ENCODE measurements at places on chromosomes 12 and 14.

- no peak for DNase-seq
These were observed 178.1 kb downstream of the ADGRD1 start for GRCh38 chr12:131131808-131132117.

DNA sequence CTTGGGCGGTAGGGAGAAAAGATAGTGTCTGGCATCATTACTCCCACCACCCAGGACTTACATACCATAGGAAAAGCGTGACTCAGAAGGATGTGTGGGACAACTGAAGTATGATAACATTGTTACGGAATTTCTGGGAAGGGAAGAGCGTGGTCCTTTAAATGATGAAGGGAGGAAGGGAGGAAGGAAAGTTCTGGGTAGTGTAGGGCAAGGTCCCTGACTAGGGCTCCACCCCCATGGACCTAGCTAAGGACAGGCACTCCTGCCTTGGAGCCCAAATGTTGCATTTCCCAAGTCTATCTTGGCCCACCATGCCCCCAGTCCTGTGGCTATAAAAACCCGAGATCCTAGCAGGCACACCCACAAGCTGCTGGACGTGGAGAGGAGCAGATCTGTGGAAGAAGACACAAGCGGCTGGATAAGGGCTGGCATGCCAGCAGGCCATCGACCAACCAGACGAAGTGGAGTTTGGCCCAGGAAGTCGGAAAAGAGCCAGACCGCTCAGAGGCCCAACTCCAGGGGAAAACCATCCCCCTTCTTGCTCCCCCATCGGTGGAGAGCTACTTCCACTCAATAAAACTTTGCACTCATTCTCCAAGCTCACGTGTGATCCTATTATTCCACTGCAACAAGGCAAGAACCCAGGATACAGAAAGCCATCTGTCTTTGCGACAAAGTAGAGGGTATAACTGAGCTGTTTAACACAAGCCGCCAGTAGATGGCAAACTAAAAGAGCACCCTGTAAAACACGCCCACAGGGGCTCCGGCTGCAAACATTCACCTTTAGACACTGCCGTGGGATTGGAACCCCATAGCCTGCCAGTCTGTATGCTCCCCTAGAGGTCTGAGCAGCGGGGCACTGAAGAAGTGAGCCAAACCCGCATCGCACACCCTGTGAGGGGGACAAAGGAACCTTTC, 23.0 kb upstream of the RAB21 start:
- no peak for DNase-seq

DNA sequence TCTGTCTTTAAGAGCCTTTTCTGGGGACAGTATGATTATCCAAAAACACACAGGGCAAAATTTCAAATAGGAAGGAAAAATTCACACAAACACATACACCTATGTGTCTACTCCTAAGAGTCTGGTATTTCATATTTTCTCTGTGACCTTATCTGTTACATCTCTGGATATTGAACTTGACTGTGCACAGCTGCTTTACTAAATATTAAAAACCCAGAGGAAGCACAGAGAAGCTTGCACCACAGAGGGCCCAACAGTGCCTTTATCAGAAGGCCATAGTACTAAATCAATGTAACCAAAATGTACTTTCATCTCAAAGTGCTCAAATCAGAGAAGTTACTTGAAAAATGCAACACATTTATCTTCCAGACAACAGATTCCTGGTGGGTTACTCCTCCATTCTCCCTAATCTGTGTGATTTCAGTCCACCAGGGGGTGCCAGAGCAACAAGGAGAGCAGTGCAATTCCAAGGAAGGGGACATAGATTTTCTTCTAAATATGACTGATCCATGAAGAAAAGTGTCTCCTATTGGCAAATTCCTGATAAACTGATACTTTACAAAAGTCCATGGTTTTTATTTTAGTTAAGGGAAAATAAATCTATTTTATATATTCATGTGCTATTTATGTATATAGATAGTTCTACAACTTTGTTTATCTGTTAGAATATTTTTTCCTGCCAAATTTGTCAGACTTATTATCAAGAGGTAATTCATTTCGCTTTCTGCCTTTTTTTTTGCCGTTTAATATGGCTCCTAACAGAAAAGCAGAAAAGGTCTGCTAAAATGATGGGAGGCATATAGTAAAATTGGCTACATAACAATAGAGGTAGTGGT, 617.6 kb downstream of the LRFN5 start:
- DNase-seq: peak; percentile 62

GRCh38 chr12:64621257-64621942, 11.1 kb downstream of the RASSF3 start:
- no peak for DNase-seq

DNA sequence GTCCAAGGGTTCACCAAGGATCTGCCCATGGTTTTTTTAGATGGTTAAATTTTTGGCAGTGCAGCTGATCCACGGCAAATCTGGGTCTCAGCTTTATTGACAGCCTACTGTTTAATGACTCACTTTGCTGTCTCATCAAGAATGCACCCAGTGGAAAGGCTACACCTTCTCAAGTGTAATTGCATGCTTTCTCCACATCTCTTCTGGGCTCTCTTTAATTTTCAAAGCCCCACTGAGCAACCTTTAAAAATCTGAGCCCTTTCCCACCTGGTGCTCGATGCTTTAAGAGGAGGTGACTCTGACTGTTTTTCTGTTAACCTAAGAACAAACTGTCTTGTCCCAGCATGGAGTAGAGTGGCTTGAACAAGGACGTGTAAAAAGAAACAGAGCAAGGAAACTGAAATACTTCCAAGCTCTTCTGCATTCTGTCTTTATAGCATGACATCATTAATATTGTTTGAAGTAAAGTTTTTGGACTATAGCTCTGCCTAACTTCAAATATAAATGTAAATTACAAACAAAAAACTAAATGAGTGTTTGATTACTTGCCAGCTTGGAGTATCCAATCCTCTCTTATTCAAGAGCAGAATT, 214.2 kb upstream of the KRR1 start:
- peak; percentile 90 for DNase-seq

DNA sequence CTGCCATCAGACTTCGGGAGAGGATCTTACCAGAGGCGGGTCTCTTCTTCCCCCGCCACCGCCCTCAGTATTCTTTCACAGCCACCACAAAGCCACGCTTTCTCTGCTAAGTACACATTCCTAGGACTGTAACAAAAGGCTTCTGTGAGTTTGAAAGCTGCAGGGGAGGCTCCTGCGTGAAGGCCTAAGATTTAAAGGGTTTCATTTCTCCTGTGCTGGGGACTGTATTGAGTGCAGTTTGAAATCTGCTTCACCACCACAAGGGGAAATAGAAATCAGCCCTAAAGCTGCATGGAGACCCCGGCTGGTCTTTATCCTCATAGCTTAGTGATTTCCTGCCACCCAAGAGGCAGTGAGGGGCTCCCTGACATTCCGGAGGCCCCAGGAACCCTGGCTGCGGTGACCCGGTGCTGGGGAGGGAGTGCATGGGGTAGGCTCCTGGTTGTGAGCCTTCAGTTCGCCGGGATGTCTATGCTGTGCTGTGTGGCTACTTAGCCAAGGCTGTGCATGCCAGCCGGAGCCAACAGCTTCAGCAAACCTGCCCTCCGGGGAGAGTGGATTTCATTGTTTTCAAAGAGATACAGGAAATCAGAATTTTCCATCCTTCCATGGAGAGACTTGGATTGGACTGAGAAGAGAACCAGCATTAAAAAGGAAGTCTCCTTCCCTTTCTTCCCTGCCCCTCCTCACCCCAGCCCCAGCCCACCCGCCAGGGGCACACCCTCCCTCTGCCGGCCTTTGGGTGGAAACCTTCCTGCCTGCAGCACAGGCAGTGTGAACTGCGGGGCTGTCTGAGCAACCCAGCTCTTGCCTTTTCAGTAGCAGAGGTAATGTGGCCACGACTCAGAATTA, 163.3 kb downstream of the ETV6 start:
- DNase-seq: peak; percentile 52

DNA sequence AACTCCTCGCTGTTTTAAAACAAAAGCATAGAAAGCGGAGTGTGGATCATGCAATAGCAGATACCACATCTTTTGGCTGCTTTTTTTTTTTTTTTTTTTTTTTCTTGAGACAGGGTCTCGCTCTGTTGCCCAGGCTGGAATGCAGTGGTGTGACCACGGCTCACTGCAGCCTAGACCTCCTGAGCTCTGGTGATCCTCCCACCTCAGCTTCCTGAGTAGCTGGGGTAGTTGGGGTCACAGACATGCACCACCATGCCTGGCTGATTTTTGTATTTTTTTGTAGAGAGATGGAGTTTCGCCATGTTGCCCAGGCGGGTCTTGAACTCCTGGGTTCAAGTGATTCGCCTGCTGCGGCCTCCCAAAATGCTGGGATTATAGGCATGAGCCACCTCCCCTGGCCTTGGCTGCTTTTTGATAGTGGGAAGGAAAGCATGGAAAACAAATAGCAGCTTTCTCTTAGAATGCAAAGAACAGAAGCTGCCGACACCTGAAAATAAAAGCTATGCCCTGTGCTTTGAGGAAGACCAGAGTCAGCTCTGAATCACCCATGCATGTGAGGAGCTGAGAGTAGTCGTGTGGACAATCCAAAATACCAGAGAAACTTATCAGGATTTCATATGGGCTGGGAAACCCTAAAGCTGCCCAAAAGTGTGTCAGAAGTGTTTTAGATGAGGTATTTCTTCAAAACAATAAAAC, 3.6 kb upstream of the ELK3 start:
- no peak for DNase-seq

All from lung (tissue), 17 donors.